HCT116 (cell line): ENCODE measurements at places on chromosomes 16 and 17. TPM values are rescaled to one million over a fixed set of nuclear protein-coding genes. Genes with fewer than 3 reads are reported as not detected.

Gene KCNG4
- total RNA-seq: not detected

Gene CCL11
- not detected for total RNA-seq

DNA sequence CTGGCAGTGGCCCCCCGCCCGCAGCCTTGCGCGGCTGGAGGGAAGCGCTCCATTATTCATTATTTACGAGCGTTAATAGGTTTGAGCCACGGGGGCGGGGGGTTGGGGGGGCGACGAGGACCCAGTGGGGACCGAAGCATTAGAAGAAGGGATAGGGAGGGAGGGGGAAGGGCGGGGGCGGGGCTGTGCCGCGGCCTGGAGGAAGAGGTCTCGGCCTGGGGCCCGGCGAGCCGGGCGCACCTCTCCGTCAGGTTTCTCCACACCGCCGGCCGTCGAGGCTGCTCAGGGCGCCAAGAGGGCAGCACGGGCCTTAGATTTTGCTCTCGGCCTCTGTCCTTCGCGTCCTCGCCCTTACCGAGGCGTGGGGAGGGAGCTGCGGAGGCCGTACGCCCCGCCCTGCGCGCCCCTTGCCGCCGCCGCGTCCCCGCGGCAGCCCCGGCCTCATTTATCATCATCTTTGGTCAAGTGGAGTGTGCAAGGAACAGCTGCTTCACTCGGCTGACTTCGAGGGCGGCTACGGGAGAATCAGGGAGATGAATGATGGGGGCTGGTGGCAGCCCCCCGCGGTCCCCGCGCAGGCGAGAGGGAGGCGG, 54.2 kb downstream of the SREBF1 start:
- H3K36me3 ChIP-seq: no peaks in the 10 kb centered on the region
- no peaks in the 10 kb centered on the region for H3K27me3 ChIP-seq
- DNase-seq: no peak
- peak overlapping the region; percentile 41 for H3K4me3 ChIP-seq
- H3K27ac ChIP-seq: peak overlapping the region; percentile 80

Gene MYO15B
- 30.3 TPM for total RNA-seq

Gene TCAP
- 1.5 TPM for total RNA-seq

Gene MXRA7
- total RNA-seq: 57.1 TPM

GRCh38 chr16:24896439-24896838, 50.7 kb downstream of the SLC5A11 start:
- H3K27me3 ChIP-seq: no peaks in the 10 kb centered on the region
- H3K4me3 ChIP-seq: no peak overlapping the region
- no peaks in the 10 kb centered on the region for H3K4me1 ChIP-seq
- no peak overlapping the region for H3K27ac ChIP-seq
- no peak for DNase-seq

DNA sequence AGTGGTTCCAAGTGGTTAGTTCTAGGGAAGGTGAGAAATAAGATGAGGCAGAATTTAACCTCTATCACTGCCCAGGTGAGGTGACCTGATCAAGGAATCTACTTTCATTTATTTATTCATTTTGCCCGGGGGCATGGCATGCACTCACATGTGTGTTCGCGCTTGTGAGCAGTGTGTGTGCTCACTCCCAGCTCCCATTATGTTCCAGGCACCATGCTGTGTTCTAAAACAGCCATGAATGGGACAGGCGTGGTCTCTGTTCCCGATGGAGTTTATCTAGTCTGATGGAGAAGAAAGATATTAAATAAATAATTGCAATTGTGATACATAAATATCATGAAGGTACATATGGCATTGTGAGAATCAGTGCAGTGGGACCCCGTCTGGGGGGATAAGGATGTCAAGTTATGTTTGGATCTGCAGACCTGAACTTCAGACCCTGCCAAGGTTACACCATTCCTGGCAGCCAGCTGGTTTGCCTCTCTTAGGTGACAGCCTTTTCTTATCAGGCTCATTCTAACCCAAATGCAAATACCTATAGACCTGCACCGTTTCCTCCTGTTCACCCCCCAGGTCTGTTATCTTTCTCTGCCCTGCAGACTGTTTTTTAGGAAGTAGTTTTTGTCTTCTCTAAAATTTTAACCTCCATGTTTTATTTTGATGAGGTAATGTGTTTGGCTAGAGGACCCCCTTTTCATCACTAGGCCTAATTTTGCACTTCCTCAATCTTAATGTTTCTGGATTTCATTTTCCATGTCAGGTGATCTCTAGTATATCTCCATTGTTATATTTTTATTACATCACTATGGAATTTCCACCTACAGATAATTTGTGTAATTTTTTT, 11.8 kb downstream of the CYB5B start:
- H3K36me3 ChIP-seq: peaks cover 47% of the 10 kb centered on the region
- H3K27ac ChIP-seq: peak overlapping the region; percentile 50
- H3K4me3 ChIP-seq: no peak overlapping the region
- no peak for DNase-seq

Gene CD300E
- not detected for total RNA-seq

Gene GPRC5B
- total RNA-seq: 7.2 TPM

- peak within 1 kb of the TSS; percentile 86 for H3K4me3 ChIP-seq
- peak within 1 kb of the TSS; percentile 79 for H3K27ac ChIP-seq
- peak; percentile 88 for DNase-seq
- H3K4me1 ChIP-seq: peaks cover 13% of the 10 kb centered on the region
Measured at GRCh38 chr17:30906101-30906911, at the start of gene TEFM. Gene TEFM, minus strand, starts transcription at chr17:30906238. Its CDS starts 40 bp downstream, at chr17:30906198.

DNA sequence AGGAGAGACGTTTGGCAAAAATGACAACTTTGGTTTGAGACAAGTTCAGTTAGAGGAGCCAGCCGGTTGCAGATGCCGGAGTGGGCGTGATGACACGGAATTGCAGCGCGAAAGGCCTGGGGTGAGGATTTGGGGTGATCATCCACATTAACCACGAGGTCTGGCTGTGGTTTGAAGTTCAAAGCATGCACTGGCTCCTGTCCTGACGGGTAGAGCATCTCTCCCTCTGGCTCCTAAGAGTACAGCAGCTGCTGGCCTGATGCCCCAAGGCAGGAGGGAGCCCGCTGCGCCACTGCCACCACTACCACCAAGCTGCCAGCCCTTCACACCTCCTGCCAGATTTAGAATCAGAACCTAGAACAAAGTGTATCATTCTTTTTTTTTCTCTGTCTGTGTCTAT, 3.7 kb downstream of the RHBDL3 start:
- H3K4me3 ChIP-seq: no peak overlapping the region
- no peak for DNase-seq
- H3K27me3 ChIP-seq: no peaks in the 10 kb centered on the region; the same call in 1 of the 2 replicates
- H3K4me1 ChIP-seq: peaks cover 52% of the 10 kb centered on the region
- H3K27ac ChIP-seq: no peak overlapping the region

DNA sequence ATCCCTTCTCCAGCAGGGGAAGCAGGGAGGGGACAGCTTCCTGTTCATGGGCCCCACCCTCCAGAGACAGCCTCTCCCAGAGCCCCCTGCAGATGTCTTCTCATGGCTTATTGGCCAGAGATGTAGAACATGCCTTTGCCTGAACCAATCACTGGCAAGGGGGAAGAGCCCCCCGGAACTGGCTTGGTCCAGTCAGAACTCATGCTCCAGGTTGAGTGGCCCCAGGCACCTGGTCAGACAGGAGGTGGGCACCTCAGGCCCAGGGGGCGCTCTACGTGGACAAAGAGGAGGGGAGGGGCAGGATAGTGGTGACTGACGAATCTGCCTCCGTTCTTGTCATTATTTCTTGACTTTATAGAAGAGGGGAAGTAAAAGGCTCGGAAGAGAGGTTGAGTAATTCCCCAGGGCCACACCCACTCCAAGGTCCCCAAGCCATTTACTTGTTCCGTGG, 23.6 kb downstream of the RAB11FIP4 start:
- H3K36me3 ChIP-seq: no peaks in the 10 kb centered on the region
- no peaks in the 10 kb centered on the region for H3K27me3 ChIP-seq
- H3K4me1 ChIP-seq: no peaks in the 10 kb centered on the region
- no peak overlapping the region for H3K4me3 ChIP-seq
- H3K27ac ChIP-seq: no peak overlapping the region

Gene SPN
- total RNA-seq: 0.47 TPM

- H3K27ac ChIP-seq: no peak overlapping the region
- H3K4me3 ChIP-seq: no peak overlapping the region
- no peak for DNase-seq
- no peaks in the 10 kb centered on the region for H3K36me3 ChIP-seq
- H3K27me3 ChIP-seq: no peaks in the 10 kb centered on the region
- no peaks in the 10 kb centered on the region for H3K4me1 ChIP-seq
Measured at GRCh38 chr17:70702683-70703255, 533.4 kb downstream of the KCNJ2 start.

Gene PRSS27
- total RNA-seq: 3.3 TPM

Gene BAHCC1
- total RNA-seq: 45.2 TPM

DNA sequence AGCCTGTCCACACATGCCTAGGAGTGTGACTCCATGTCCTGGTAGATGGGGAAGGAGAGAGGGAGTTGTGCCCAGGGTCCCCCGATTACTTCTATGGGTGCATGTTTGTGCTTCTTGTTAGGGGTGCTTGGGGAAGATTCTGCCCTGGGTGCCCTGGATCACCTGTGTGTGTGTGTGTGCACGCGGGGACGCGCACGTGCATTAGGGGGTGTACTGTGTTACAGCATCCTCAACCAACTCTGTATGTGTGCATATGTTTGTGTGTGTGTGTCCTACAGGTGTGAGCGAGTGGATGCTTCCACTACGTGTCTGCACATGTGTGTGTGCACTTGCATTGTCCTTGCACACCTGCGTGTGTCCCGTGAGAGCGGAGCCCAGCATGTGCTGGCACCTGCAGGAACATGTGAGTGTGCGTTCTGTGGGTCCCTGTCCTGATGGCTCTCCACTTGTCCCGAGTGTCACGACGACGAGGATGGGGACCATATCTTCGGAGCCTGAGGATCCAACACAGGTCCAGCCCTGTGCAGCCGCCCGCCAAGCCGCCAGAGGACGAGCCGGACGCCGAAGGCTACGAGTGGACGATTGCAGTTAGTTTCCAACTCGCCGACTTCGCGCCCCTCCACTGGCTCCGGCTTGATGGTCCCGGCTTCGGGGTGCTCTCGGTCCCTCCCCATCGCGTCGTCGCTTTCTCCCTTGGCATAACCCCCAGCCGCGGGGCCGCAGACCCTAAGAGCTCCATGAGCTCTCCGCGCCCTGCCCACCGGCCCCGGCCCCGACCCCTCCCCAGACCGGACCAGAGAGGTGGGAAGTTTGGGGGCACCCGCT, 6.0 kb upstream of the TBC1D3B start:
- no peaks in the 10 kb centered on the region; the same call in 1 of the 2 replicates for H3K4me1 ChIP-seq
- H3K36me3 ChIP-seq: no peaks in the 10 kb centered on the region
- no peaks in the 10 kb centered on the region for H3K27me3 ChIP-seq
- no peak overlapping the region; the same call in 1 of the 2 replicates for H3K27ac ChIP-seq
- no peak for DNase-seq

Gene LRRC37B
- 8.8 TPM for total RNA-seq

DNA sequence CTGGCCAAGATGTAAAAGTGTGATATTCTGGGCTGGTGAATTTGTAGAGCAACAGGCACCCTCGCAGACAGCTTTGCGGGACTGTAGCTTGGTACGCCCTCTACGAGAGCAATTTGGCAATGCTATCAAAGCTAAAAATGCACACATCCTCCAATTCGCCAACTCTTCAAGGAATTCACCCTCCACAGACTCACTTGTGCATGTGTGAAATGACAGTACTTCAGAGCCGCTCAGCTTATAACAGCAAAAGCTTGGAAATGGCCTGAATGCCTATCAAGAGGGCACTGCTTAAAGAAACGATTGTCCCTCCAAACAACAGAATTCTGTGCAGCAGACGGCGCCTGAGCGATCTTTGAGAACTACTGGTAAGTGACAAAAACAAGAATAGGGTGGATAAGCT, 130.8 kb downstream of the SDK2 start:
- H3K4me1 ChIP-seq: no peaks in the 10 kb centered on the region
- H3K27me3 ChIP-seq: peaks cover 28% of the 10 kb centered on the region
- no peak overlapping the region for H3K4me3 ChIP-seq
- H3K27ac ChIP-seq: no peak overlapping the region
- no peaks in the 10 kb centered on the region for H3K36me3 ChIP-seq

Gene RND2
- total RNA-seq: 0.66 TPM

- H3K4me3 ChIP-seq: no peak overlapping the region
- peak; percentile 58 for DNase-seq
- H3K27me3 ChIP-seq: no peaks in the 10 kb centered on the region
Measured at GRCh38 chr16:27179500-27180072, 23.7 kb upstream of the KDM8 start.

GRCh38 chr16:56732366-56732765, 2.4 kb downstream of the NUP93 start:
- H3K4me3 ChIP-seq: no peak overlapping the region
- H3K36me3 ChIP-seq: no peaks in the 10 kb centered on the region
- no peak overlapping the region for H3K27ac ChIP-seq

DNA sequence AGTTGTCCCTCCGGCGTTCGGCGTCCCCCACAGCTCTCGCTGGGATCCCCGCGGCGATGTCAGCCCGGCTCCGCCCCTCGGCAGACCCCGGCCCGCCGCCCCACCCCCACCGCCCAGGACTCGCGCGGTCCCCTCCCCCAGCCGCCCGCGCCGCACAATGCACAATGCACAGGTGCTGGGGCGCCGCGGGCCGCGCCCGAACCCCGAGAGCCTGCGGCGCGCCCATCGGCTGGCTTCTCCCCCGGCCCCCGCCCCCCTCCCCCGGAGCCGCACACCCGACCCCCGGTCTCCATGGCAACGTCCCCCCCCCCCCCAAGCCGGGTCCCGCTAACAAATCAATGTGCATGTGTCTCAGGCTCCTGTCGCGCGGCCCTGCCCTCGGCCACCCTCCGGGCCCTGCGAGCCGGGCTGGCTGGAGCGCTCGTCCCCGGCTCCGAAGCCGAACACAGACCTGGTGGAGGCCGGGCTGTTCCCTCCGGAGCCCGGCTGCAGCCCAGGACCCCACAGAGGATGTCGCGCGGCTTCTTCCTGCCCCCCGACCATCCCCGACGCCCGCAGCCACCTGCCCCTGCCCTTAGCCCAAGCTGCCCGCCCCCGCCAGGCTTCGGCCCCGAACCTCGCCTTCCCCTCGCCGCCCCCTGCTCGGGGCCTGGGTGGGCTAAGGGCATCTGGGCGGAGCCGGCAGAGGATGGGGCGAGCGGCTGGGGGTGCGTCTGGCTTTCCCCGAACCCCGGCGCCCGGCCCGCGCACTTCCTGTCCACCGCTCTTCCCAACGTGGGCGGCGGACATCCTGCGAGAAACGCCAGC, 818 bp upstream of the CBX8 start:
- H3K4me1 ChIP-seq: peaks cover 68% of the 10 kb centered on the region
- peaks cover 10% of the 10 kb centered on the region; the same call in 1 of the 2 replicates for H3K36me3 ChIP-seq
- no peaks in the 10 kb centered on the region for H3K27me3 ChIP-seq

- no peaks in the 10 kb centered on the region for H3K4me1 ChIP-seq
- no peak overlapping the region for H3K27ac ChIP-seq
- no peak for DNase-seq
- H3K4me3 ChIP-seq: no peak overlapping the region
- H3K36me3 ChIP-seq: no peaks in the 10 kb centered on the region
Measured at GRCh38 chr17:42883802-42884558, 16.6 kb upstream of the G6PC1 start.

Gene FBXW10B
- total RNA-seq: 1.2 TPM

Gene OTOP3
- not detected for total RNA-seq

- DNase-seq: no peak
- no peaks in the 10 kb centered on the region for H3K36me3 ChIP-seq
- peaks cover 65% of the 10 kb centered on the region for H3K27me3 ChIP-seq
- no peak overlapping the region for H3K27ac ChIP-seq
- no peaks in the 10 kb centered on the region for H3K4me1 ChIP-seq
Measured at GRCh38 chr16:66231452-66232160, 134.9 kb upstream of the CDH5 start.

Gene PPL
- total RNA-seq: 56.4 TPM

Gene STH
- not detected for total RNA-seq

Gene CDH16
- not detected for total RNA-seq

- no peaks in the 10 kb centered on the region for H3K36me3 ChIP-seq
- no peak overlapping the region for H3K4me3 ChIP-seq
- no peaks in the 10 kb centered on the region for H3K27me3 ChIP-seq
- DNase-seq: no peak
- H3K4me1 ChIP-seq: peaks cover 21% of the 10 kb centered on the region
Measured at GRCh38 chr17:72334205-72334604, 213.4 kb downstream of the SOX9 start.

GRCh38 chr16:2015117-2015946, 4.3 kb upstream of the NPW start:
- H3K27me3 ChIP-seq: no peaks in the 10 kb centered on the region
- no peaks in the 10 kb centered on the region for H3K36me3 ChIP-seq
- DNase-seq: peak; percentile 68
